ENCODE measurements at places on chromosomes 6 and 20.

DNA sequence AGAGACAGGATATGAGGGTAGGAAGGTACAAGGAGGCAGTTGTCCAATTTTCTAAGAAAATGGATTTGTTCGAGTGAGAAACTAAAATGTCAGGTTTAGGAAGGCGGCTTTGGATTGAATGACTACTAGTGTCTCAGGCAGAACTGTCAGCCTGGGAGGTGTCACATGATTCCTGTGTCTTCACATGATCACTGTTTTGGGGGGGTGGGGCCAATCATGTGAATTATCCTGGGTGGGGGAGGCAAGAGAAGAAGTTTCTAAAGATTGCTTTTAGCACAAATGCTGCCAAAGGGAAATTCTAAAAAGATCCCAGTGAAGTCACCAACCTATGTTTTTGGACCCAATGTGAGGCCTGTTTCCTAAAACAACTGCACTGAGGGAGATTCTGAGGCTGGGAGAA lies 2.3 kb downstream of the SIRPA start:
- no peak for DNase-seq

GRCh38 chr6:92892626-92893170 lies 526.7 kb downstream of the EPHA7 start:
- DNase-seq, result no peak

- no peak for DNase-seq
Observed at GRCh38 chr6:148405894-148406293, 63.3 kb downstream of the SASH1 start.

GRCh38 chr6:154161689-154162088 lies 122.6 kb downstream of the OPRM1 start:
- no peak for DNase-seq

DNA sequence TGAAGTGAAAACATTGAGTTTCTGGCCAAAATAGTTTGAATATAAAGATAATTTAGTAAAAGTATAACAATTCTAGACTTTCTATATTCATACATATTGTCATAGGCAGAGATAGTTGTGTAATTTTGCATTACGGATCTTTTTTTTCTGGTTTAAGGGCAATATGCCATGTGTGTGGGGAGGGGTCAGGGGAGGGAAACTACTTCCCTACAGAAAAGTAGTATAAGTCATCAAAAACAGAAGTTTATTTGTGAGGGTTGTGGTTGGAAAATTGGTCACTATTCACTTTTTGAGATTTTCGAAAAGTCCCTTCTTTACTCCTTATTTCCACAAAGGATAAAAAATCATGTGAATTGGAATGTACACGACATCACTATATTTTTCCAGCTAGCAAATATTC lies 288.2 kb upstream of the PREP start:
- no peak for DNase-seq

GRCh38 chr6:45417436-45417835 lies 39.7 kb upstream of the SUPT3H start:
- no peak for DNase-seq

- no peak for DNase-seq
Observed at GRCh38 chr6:167140589-167141474, 16.9 kb downstream of the GPR31 start.

DNA sequence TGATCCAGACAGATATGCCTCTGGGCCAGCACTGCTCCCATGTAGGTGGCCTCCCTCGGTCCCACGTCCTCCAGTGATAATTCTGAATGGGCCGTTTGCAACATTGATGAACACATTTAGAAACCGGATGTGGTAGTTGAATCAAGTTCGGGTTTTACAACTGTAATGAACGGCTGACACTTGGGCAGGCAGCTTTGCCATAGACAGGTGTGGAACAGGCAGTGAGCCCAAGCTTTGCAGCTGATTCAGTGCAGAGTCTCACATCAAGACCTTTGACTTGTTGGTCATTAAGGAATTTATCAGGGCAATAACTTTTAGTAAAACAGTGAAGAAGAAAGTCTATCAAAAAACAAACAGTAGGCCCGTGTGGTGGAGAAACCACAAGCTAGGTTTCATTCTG lies 466.6 kb upstream of the AGPAT4 start:
- no peak for DNase-seq

DNA sequence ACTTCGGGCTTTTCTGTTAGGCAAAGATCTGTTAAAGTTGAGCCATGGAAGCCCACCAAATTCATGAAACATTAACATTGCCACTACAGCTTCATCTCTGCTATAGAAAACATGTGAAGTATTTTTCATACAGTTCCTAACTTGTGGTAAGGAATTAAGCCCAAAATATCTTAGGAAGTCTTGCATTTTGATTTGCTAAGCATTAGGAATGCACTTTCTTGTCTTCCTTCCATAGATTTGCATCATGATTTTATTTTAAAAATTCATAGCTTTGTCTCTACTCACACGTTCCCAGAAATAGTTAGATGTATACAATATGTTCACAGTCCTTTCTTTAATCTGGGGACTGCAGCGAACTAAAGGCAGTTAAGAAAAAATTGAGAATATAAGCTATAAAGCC lies 325.6 kb downstream of the CENPW start:
- no peak for DNase-seq

DNA sequence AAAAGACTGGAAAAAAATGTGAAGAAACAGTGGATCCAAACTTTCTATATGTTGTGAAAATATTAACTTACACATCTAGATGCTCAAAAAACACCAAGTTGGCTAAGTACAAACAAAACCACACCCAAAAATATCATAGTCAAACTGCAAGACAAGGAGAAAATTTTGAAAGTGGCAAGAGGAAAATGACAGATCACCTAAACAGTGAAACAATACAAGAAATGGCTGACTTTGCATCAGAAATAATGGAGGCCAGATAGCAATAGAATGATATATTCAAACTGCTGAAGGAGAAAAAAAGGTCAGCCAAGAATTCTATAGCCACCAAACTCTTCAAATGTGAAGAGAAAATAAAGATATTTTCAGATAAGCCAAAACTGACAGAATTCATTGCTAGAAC lies 22.4 kb upstream of the UST start:
- DNase-seq, result no peak

Measured in CD4-positive, alpha-beta T cell treated with Interleukin-17A for 1 hour (primary cell).